Stimulated activated CD4-positive, alpha-beta T cell treated with anti-CD3 and anti-CD28 coated beads, Interleukin-4, amount 100 ng/mL, for 1 hour (primary cell): ENCODE measurements at places on chromosomes 7 and 10.

- no peak for DNase-seq
Measured at GRCh38 chr7:143374561-143374960, 6.6 kb upstream of the ZYX start.

DNA sequence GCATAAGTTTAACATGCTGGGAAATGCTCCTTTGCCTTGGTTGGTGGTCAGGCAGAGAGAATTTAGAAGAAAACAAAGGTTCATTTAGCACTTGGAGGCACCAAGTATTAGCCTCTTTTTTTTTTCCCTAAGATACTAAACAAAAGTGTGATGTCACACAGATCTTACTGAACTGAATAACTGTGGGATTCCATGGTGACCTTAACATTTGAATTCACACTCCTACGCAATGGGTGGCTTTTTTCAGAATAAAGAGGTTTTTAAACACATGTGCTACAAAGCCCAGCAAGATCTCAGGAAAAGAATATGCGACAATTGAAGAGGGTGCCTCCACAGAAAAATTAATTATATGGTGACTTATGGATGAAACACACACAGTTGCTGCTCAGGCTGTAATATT, 133.4 kb upstream of the ABCB5 start:
- DNase-seq = no peak

DNA sequence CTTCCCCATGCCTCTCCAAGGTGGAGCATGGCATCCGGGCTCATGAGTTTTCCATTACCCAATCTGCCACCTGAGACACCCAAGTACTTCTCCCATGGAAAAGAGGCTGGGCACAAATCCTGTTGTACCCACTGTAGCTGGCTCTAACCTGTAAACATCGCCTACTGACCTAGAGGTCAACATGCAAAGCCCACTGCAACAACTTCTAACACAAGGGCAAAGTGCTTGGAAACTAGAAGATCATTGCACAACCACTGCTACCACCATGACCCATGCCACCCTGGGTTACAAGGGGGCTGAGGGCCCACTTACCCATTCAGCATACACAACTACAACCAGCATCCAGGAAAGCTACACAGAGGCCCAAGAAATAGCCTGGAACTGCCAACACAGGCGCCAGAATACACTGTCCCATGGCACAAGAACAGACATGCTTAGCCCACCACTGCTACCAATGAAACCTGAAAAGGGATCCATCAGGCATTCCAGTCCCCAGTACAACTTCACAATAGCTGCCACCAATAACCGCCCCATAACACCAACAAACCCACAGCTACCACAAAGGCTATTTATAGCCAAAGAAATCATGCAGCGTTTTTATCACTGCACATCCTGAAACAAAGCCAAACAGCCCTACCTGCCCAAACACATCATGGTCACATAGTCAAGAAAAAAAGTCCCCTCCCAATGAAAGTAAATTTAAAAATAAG, 63.4 kb downstream of the RNF32 start:
- no peak for DNase-seq

DNA sequence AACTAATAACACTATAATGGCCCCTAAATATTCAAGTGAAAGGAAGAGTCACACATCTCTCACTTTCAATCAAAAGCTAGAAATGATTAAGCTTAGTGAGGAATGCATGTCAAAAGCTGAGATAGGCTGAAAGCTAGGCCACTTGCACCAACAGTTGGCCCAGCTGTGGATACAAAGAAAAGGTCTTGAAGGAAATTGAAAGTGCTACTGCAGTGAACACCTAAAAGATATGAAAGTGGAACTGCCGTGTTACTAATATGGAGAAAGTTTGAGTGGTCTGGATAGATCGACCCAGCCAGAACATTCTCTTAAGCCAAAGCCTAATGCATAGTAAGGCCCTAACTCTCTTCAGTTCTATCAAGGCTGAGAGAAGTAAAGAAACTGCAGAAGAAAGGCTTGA, 12.1 kb upstream of the SNX13 start:
- no peak for DNase-seq

DNA sequence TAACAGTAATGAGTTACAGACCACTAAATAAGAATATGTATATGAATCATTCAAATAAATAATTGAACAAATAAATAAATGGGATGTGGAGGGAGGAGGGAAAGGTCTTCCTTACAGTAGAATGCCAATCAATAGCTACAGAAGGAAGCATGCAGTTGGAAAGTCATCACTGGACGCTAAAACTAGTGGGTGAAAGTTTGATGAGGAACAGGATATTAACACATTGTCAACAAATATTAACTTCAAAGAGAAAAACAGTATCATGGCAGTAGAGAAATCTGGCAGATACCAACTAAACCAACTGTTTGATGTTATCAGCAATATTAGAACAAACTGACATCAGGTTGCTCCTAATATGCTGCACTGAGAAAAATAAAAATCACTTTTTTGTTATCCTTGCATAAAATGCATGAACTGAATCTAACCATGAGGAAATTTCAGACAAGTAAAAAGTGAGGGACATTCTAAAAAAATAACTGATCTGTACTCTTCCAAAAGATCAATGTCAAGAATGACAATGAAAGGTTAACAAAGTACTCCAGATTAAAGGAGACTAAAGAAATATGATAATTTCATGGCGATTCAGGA, 94.1 kb downstream of the ZFAND4 start:
- DNase-seq = no peak

GRCh38 chr7:143345428-143345900, 17.0 kb downstream of the FAM131B start:
- peak; percentile 66 for DNase-seq

DNA sequence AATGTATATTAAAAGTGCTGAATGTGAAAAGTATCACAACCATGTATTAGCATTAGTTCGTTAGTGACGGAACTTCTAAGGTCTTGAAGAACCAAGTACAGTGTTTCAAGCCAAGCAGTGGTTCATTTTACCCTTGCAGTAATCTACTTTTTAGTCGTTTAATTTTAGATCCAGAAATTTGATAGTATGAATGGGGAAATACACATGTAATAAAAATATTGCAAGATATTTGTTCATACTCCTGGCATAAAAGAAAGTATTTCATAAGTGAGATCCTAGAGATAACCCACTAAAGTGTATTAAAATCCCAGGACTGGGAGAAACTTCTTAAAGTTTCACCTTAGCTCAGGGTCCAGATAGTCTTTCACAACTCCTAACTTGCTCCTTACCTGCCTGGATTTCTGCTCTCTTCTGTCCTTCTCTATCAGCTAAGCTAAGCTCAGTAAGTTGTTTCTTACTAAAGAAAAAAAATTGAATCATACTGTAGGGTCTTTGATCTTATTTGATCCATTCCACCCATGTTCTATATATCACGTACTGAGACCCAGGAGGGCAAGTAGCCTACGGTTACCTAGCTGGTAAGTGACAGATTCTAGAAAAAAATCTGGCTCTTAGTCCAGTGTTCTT, 1.5 kb downstream of the BCAP29 start:
- no peak for DNase-seq

GRCh38 chr10:107971973-107972372, 807.5 kb upstream of the SORCS1 start:
- no peak for DNase-seq

DNA sequence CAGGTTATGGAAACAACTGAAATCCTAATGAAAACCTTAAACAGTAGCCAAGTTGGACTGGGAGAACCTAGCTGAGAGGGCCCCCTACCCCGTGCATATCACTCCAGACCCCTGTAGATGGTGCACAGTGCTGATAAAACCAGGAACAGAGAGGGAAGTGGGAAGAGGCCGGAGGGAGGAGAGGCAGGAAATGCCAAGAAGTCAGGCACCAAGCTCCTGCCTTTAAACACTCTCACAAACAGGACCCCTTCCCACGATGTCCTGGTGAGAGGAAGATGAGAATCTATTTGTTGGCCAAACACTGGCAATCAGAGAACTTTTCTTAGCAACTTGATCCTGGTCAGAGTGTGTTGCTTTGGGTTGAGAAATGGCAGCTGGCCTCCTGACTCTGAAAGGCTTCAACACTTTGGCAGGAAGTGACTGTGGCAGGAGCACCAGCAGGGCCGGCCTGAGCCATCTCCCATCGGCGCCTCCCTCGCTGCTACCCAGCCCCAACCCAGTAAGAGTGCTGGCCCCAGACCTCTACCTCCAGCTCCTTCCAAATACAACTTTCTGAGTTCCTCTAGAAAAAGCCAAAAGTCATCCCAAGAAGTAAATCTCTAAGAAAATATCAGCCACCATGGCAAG, 39.5 kb downstream of the GSDME start:
- DNase-seq = no peak

GRCh38 chr7:47666164-47666862, 84.4 kb upstream of the TNS3 start:
- DNase-seq = no peak

GRCh38 chr7:25557930-25558329, 329.6 kb upstream of the NPVF start:
- no peak for DNase-seq
